ENCODE measurements at places on chromosomes 12 and 14.
A peak's percentile ranks its signal among the peaks of the same experiment; 100 is the strongest.

GRCh38 chr12:20050221-20050620 is 318.1 kb upstream of the PDE3A start:
- no peak for DNase-seq

GRCh38 chr14:87331991-87332390 is 661.0 kb downstream of the GALC start:
- peak; percentile 33 for DNase-seq

DNA sequence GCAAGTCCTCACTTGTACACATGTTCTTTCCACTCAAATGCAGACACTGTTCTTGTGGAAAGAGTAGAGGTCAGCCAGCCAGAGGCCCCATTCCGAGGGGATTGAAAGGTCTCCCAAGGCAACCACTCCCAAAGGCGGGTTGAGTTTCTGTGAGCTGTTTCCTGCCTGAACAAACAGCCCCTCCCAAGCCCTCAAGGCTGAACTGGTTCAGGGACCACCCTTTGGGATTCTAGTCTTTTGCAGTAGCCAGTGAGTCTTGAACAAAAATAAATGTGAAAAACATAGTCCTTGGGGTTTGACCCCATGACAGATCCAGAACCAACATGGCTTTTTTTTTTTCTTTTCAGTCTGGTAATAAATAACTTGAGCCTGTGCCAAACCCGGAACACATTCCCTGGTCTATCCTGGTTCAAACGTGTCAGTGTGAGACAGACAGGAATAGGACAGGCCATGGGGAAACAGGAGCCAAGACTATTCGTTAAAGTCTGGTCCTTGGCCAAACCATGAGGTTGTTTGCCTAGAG is 17.6 kb upstream of the STK38L start:
- DNase-seq, result no peak

GRCh38 chr12:102652645-102653313 is 172.4 kb upstream of the IGF1 start:
- DNase-seq, result no peak

- DNase-seq, result peak; percentile 87
Observed at GRCh38 chr14:22386924-22387775, 201.9 kb downstream of the DAD1 start.

DNA sequence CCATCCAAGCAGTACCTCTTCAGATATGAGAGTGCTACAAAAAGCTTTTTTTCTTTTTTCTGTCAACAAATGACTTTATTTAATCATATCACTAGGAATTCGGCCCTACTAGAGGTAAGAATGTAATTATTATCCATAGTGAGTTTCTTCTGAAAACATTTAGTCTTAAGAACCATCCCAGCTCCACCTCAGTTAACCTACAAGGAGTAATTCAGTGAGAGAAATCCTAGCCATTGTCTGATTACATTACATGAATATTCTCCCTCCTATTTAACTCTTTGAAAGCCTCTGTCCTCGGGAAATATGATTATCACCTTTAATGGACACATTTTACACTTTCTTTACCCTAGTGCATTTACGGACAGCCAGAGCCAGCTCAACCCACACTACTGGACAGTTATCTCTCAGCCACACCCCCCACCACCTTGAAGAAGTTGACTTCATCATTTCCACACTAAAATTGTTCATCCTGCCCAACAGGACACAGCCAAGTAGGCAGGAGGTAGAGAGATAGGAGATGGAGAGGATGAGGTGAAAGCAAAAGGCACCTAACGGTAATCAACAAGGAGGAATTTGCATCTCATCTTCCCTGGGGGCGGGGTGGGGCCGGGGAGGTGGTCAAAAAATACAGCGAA is 1.3 kb downstream of the PPFIA2 start:
- DNase-seq, result no peak

GRCh38 chr12:89477633-89478279 is 46.8 kb downstream of the GALNT4 start:
- no peak for DNase-seq

GRCh38 chr14:74144789-74145188 is 60.0 kb downstream of the LIN52 start:
- no peak for DNase-seq

DNA sequence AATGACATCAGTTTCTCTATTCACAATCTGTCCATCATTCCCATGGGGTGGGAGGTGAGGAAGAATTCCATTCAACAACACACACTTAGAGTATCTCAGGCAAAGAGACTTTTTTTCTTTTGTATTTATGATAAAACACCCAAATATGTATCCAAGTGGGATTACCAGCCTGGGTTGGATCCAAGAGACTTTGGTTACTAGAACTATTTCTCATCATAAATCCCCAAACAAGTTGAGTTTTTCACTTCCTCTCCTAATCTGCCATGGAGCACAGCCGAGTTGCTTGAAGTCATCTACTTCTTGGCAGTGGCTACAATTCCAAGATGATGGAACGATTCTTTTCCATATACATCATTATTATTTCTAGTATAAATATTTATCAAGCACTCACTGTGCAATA is 209.2 kb upstream of the HMGA2 start:
- peak; percentile 68 for DNase-seq

- DNase-seq, result no peak
Observed at GRCh38 chr12:124464062-124464461, 103.3 kb downstream of the NCOR2 start.

DNA sequence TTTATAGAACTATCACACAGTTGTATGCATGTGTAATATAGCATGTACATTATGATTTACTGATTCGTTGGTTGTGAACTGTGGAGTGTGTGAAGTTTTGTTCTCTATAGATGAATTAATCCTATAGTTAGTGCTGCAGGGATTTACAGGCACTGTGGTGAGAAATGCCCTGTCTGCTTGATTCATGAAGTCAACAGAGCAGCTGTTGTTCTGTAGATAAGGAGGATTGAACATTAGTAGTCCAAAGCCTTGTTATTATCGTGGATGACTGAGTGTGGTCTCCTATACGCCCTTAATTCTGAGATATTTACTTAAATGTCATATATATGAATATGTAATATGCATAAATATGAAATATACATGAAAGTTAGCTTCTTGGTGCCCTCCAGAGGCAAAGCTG is 98.3 kb downstream of the DNAH10 start:
- no peak for DNase-seq

- no peak for DNase-seq
Observed at GRCh38 chr14:41586237-41586636, 20.4 kb upstream of the LRFN5 start.

GRCh38 chr12:65962921-65963861 is 138.9 kb downstream of the HMGA2 start:
- DNase-seq, result no peak

GRCh38 chr14:68574906-68575305 is 218.0 kb downstream of the ZFP36L1 start:
- DNase-seq, result no peak

GRCh38 chr12:46452061-46452615 is 79.6 kb upstream of the SLC38A2 start:
- no peak for DNase-seq

DNA sequence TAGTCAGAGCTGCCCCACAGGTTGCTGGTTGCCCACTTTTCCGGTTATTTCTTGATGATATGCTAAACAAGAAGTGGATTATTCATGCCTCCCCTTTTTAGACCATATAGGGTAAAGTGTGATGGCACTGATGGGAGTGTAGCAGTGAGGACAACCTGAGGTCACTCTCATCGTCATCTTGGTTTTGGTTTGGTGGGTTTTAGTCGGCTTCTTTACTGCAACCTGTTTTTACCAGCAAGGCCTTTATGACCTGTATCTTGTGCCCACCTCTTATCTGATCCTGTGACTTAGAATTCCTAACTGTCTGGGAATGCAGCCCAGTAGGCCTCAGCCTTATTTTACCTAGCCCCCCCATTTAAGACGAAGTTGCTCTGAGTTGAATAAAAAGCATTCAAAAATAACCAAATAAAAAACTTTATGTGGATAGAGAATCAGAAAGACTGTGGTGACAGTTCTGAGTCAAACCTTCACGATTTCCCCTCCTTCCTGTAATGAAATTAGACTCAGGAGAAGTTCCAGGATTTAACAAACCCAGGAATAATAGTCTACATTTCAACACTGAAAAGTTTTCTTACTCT is 144.2 kb downstream of the PAWR start:
- peak; percentile 33 for DNase-seq

- DNase-seq, result peak; percentile 50
Observed at GRCh38 chr12:89750389-89751351, 42.0 kb upstream of the ATP2B1 start.

GRCh38 chr14:81192594-81192993 is 28.2 kb downstream of the GTF2A1 start:
- no peak for DNase-seq

GRCh38 chr14:68897559-68898155 is 81.4 kb downstream of the ACTN1 start:
- no peak for DNase-seq

DNA sequence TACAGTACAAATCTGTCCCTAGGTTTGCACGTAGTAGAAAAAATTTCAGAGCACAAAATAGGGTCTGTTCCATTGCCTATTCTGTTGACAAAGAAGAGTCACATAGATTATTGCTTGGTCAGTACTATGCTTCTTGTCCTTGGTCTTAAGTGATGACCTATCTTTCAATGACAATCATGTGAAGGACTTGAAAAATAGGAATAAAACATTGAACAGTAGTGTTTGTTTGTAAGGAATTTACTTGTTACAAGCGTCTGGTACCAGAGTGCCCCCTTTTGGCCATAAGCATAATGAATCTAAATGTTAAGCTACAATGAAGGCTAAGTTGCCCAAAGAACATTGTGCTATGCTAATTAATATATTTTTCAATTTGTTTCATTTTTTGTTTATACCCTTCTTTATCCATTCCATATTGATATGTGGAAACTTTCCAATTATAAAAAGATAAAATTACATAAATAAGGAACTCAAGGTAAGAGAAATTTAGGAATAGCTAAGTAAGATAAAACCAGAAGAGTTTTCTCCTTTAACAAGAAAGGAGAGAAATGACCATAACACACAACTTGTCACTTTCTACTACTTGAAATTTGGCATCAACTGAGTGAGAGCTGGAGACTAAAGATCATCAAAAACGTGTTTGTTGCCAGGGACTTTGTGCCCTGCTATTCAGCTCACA is 204.7 kb downstream of the EPS8 start:
- DNase-seq, result peak; percentile 43

DNA sequence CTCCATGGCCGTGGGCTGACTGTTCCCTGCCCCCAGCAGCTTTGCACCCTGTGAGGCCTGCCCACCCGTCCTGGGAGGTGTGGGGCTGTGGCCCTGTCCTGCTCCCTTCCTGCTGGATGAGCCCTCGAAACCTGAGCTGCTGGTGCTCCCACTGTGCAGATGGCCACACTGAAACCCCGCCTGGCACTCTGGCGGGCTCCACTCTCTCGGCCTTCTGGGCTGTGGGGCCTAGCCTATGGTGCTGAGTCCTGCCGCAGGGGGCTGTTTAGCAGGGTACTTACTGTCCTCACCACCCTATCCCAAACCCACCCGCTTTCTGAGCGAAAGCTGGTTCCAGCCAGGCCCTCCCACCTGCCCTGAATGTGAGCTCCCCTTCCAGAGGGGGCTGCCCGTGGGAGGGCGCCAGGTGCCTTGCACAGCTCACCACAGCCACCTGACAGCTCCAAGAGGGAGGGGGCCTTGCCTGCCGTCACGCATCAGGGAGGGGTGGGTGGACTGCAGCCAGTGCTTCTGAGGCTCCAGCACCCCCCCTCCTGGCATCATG is 7.3 kb downstream of the SLC25A47 start:
- no peak for DNase-seq

GRCh38 chr14:71554323-71554722 is 377.9 kb upstream of the RGS6 start:
- DNase-seq, result no peak

DNA sequence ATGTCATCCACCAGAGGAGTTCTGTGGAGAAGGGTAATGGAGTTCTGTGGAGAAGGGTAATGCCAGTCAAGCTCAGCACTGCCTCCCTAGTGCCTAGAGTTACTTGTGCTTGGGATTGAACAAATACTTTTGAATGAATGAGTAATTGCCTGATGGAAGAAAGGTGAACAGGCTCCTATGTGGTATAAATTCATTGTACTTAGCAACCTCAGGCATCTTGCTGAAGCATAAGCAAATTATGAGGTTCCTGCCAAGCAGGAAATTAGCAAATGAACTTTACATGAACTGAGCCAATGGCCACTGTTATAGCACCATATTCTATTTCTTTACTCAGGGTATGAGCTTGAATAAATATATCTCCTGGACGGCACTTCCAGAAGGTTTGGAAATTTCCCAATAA is 1047.2 kb downstream of the SLC6A15 start:
- DNase-seq, result no peak

- DNase-seq, result no peak
Observed at GRCh38 chr14:100065111-100065871, at the start of gene EVL. Gene EVL (plus strand): TSS chr14:100065422. CDS start chr14:100065501, 79 bp downstream.

- no peak for DNase-seq
Observed at GRCh38 chr14:99263564-99264330, 8.2 kb downstream of the BCL11B start.

GRCh38 chr12:127579446-127579845 is 687.5 kb upstream of the TMEM132C start:
- no peak for DNase-seq

DNA sequence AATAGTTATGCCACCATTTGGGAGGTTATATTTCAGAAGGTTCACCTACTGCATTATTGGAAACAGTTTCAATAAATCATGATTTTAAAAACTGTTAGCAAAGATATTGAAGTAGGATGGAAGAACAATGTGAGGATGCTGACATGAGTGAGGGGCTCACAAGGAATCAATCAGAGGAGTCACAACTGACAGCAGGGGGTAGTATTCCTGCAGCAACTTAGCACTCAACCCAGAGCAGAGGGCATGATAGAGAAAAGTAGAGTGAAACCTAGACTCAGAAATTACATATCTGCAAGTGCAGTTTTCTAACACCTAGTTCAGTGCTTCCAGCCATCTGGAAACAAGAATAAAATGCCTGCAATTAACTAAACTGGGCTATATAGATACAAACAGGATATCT is 772.5 kb upstream of the USP15 start:
- no peak for DNase-seq

DNA sequence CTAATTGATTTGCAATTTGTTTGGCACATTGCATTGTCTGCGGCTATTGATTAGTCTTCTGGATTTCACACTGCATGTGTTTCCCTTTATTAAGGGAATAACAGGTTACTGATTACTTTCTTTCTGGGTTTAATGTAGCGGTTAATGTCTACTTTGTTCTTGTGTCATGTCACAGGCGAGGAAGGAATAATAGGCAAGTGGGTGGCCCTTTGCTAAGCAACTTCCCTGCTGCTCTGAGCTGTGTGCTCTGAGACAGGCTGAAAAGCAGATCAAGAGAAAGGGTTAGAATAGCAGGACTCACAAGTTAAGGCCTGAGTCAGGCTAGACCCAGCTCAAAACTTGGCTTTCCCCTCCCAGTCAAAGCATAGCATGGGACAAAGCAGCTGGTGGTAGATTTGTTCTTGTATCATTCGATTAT is 77.2 kb downstream of the NKX2-1 start:
- DNase-seq, result no peak

- DNase-seq, result no peak
Observed at GRCh38 chr12:95484524-95484923, 10.6 kb downstream of the METAP2 start.

DNA sequence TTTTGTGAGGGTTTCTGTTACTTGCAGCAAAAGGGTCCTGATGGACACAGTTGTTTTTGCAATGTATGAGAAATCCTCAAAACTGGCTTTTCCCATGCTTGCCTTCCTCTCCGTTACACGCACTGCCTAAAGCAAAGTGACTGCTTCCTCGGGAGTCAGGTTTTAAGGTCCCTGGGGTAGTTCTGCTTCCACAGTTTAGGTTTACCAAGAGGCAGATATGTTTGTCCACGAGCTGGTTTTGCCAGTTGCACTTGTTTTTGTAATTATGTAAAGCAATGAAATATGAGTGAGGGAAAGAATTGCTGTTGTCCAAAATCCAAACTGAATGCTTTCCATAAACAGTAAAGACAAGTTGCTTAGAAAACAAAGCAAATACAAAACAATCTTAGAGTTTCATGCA is 290.7 kb upstream of the AMIGO2 start:
- DNase-seq, result no peak
